ENCODE measurements at places on chromosomes 11 and 22.

GRCh38 chr22:17836992-17837742 is 62.9 kb upstream of the BID start:
- no peak for DNase-seq

DNA sequence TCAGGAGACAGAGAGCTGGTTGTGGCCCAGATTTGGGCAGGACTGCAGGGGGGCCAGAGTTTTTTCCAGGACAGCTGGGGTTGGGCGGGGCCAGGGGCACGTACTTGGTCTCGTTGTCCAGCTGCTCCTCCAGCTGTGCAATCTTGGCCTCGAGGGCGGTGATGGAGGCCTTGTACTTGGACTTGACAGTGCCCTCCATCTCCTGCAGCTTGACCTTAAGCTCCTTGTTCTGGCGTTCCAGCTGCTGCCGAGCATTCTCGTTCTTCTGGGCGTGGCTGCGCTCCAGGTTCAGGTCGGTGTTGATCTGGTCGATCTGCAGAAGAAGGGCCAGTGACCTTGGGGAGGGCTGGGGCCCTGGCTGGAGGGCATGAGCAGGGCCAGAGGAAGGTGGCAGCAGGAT is 32.1 kb downstream of the APOL1 start:
- DNase-seq, result no peak

- DNase-seq, result peak; percentile 33
These were observed 2.2 kb upstream of the RPS6KA4 start for GRCh38 chr11:64356498-64357411.

DNA sequence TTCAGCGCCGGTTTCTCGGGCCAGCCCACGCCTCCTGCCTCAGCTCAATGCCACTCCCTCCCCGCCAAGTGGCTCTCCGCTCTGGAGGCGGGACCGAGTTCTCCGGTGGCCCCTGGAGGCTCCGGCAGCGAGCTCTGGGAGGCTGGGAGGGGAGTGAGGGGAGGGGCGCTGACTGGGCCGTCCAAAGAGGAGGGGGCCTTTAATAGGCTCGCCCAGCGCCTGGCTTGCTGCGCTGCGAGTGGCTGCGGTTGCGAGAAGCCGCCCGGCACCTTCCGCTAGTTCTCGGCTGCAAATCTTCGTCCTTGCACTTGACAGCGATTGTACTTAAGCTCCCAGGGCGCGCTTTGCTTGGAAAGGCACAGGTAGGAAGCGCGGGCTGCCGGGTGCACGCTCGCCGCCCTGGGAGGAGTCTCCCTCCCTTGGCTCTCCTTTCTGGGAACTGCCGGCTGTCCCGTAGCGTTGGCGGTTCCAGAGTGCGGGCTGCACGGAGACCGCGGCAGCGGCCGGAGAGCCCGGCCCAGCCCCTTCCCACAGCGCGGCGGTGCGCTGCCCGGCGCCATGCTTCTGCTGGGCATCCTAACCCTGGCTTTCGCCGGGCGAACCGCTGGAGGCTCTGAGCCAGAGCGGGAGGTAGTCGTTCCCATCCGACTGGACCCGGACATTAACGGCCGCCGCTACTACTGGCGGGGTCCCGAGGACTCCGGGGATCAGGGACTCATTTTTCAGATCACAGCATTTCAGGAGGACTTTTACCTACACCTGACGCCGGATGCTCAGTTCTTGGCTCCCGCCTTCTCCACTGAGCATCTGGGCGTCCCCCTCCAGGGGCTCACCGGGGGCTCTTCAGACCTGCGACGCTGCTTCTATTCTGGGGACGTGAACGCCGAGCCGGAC is at the start of gene ADAMTS15:
Gene ADAMTS15 (plus strand): TSS at position 230 of the 894 bp plus-strand sequence. CDS start 329 bp downstream, at position 559.
- peak; percentile 16 for DNase-seq

DNA sequence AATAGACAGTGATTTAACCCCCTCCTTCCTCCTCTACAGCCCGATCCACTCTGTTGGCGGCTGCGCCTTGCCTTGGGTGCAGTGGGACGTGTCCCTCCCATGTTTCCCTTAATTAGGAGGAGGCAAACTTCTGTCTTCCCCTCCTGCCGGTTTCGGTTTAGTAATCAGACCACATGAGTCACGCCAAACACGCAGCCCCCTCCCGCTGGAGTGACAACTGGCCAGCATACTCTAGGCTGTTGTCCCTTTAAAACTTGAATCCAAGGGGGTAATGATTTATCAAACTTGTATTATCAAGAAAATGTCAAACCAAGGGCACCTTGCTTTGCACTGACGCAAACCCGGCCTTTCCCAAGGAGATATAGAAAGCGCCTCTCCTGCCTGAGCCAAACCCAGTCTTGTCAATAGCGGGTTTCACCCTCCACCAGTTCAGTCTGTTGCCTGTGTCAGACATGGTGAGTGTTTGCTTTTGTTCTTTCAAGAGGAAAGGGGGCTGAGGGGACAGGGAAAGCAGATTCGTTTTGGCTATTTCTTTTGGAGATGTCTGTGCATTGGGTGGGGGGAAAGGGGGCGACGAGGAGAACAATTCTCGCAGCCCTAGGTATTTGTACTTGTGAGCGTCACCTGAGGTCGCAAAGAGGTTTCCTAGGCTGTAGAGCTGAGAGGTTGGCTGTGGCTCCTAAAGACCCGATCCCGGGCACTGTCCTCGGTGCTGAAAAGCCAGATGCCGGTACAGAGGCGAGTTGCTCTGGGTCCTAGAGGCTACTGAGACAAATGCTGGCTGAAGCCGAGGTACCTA is at the start of gene SLC6A5:
Gene SLC6A5 (plus strand): TSS at position 388 of the 799 bp plus-strand sequence. CDS start 65 bp downstream, at position 453.
- DNase-seq, result peak; percentile 13

DNA sequence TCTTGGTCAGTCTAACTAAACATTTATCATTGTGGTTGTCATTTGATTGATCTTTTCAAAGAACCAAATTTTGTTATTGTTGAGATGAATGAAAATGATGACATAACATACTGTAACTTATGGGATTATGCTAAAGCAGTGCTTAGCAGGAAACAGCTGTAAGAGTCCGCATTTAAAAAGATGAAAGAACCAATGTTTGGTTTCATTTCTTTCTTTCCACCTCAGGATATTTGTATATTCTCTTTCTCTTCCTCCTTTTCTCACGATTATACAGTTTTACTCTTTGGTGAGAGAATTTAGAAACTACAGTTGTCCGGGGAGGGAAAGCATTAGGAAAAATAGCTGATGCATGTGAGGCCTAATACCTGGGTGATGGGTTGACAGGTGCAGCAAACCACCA is 23.1 kb downstream of the PIH1D2 start:
- no peak for DNase-seq
